ENCODE measurements at places on chromosomes 7 and 10.

- DNase-seq = peak; percentile 52
These were observed 43.3 kb downstream of the POLR1F start for GRCh38 chr7:19665399-19666008.

- peak; percentile 85 for DNase-seq
These were observed 34.5 kb upstream of the LYZL1 start for GRCh38 chr10:29254123-29255046.

DNA sequence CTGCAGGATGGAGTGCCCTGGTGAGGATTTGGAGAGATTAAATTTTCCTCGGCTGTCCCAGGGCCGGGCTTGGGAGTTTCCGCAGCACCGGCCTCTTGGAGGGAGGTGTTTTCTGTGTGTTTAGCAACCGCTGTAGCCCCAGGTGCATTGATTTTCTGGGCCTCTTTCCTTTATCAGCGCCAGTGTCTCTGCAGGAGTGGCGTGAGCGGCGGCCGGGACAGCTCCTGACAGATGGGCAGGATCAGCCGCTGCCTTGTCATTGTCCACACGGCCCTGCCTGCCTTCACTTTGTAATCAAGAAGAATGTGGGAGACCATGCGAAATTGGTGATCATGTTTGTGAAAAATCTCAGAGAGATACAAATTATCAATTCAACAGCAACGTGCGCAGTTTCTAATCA, 32.4 kb downstream of the NKX6-2 start:
- DNase-seq = no peak

DNA sequence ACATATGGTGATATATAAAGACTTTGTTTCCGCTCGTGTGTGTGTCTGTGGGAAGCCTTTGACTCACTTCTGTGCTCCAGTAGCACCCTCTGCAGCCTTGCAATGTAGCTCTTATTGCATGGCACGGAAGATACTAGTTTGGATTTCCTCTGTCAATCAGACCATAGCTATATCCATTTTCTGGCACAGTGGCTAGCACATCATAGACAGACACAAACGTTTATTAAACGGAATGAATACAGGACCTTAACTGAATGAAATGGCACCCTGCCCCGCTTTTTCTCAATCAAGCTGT, 124.0 kb upstream of the PTPN20 start:
- DNase-seq = peak; percentile 72

GRCh38 chr7:151412318-151412717, 2.5 kb upstream of the WDR86 start:
- DNase-seq = no peak

DNA sequence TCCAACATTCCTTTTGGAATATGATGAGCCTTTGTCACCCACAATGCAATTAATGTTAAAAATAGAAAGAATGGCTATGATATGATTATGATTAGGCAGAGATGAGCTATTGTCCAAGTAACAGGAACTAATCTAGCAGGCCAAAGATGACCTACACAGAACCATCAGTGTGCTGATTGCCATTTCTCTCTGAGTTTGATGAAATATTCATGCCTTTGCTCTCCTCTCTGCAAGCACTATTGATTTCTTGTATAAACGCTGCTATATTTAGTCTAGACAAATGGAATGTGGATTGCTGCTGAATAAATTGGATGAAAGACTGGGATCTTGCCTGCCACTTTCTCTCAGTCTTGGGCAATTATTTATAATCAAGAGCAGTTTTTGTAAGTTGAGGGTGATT, 85.4 kb downstream of the HDAC9 start:
- no peak for DNase-seq

- DNase-seq = no peak
These were observed 84.8 kb upstream of the NRP1 start for GRCh38 chr10:33419311-33419710.

GRCh38 chr10:18472977-18473376, 178.4 kb downstream of the NSUN6 start:
- DNase-seq = no peak

- DNase-seq = no peak
These were observed 75.8 kb downstream of the C1GALT1 start for GRCh38 chr7:7257899-7258692.

DNA sequence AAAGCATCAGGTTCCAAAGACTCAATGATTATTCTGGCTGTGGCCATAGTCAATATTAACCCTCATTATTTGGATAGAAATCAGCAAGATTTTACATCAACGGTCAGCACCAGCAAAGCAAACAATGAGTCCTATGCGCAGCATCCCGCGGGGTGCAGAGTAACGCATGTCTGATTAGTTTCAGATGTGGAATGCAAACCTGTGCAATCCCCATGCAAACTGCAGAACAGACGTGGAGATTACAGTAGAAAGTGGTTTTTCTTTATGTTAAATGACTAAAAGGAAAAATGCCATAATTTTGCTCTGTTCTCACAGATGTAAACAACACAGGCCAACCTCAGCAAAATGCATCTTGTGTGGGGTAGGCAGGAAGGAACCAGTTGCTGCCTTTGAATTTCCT, 258.1 kb upstream of the GRB10 start:
- no peak for DNase-seq

DNA sequence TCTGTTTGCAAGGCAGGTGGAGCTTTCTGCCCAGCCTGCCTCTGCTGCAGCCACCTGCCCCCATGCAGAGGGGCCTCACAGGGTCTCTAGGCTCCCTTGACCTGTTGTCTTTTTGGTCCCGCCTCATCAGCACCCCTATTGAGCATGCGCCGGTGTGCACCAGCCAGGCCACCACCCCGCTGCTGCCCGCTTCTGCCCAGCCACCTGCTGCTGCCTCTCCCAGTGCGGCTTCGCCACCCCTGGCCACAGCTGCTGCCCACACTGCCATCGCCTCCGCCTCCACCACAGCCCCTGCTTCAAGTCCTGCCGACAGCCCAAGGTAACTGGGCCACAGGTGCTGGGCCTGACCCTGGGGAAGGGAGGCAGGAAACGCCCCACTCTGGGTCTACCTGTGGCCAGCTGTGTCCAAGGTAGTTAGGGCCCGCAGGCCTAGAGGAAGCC, 38.1 kb downstream of the LDB3 start:
- no peak for DNase-seq

DNA sequence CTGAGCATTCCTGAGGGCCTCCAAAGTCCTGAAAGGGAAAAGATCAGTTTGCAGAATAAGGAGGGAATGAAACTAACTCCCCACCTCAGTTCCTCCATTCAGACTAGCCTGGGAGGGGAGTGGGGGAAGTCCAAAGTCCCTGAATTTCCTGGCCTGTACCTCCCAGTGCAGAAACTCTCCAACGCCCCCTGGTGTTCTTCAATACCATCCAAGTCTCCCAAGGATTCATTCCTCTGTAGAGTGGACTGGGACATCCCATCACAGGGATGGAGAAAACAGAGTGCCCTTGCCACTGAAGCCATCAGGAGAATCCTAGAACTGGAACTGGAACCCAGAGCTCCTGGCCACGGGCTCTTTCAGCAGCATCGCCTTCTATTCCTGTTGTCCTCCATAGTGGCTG, 1.6 kb upstream of the COL13A1 start:
- peak; percentile 38 for DNase-seq

GRCh38 chr7:39623047-39623731, at the start of gene RALA:
TSS of gene RALA (plus strand) at chr7:39623572. CDS start at chr7:39686668, 63,096 bp downstream.
- DNase-seq = peak; percentile 93

GRCh38 chr10:128072941-128073645, 53.1 kb downstream of the MKI67 start:
- no peak for DNase-seq

GRCh38 chr10:104492329-104492940, 138.8 kb downstream of the CFAP58 start:
- DNase-seq = no peak

DNA sequence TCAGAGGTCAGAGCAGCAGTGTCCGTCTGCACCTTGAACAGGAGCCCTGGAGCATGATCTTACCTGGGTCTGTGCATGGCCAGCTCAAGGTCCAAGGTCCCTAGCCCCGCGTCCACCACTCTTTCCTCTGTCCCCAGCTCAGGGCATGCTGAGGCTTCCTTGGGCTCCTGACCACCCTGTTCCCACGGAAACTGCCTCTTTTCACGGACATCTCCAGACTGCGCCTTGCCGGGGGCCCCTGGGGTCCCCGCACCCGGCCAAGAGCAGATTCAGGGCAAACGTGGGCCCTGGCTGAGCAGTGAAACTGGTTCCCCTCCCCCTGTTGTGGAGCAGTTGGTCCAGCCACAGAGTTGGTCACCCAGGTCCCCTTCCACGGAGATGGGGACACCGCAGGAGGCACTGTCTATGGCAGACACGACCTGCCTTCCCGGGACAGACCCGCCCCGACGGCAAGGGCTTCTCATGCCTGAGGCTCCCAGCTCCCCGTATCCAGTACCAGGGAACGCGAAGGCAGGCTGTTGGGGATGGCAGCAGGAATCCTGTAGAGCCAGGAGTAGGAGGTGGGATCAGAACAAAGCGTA, 217.4 kb upstream of the PPP2R2D start:
- DNase-seq = no peak

- no peak for DNase-seq
These were observed 82.1 kb upstream of the PDGFA start for GRCh38 chr7:601595-602340.

DNA sequence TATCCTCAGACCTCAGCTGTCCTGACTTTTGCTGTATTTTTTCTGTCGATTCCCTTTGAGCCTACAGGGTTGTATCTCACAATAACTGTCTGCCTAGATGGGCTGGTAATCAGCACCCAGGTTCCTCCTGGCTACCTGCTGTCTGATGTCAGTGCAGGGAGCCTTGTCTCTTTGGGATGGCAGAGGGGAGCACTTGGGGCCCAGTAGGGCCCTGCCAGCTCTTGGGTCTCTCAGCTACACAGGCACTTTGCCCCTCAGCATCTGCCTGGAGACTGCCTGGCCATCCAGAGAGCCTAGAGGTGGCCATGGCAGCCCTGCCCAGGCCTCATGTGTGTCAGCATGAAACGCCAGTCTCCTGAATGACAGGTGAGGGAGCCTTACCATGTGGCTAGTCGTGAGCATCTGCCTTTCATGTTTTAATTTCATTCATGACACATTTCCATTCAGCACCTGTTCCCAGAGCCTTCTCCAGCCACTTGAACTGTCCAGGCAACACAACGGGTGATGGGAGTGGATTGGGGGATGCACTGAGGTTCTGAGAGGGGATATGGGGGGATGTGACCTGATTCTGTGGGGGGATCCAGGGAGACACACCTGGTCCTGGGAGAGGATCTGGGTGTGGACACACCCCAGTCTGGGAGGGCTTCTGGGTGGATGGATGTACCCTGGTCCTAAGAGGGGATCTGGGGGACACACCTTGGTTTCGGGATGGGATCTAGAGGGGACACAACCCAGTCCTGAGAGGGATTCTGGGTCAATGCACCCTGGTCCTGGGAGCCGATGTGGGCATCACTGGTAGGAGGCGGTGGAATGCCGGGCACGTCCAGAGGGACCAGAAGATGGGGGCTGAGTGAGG, 21.9 kb downstream of the ADCY1 start:
- DNase-seq = no peak

DNA sequence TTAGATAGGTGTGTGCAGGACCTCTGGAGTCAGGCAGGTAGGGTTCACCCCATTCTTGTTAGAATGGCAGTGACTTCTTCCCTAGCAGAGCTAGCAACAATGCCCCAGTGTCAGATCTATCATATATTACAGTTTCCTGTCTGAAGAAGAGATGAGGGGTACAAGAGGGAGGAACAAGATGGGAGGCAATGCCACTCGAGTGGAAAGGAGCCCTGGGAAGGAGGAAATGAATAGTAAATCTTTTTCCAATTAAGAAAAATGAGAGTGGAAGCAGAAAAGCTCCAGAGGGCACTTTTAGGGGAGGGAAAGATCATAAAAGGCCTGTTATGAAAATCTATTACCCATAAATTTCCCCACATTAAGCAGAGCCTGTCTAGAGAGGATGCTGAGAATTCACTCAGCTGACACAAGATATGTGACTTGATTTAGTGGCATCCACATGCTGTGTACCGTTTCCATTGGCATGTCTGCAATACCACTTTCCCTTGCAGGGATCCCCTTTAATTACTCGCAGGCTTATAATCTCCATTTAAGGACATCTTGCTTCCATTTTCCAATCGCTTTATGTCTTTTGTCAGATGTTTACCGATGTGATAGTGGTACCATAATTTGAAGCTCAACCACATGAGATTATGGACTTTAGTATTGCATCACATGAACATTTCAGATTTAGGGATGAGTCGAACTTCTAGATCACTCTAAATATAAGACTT, 70.0 kb upstream of the AGBL3 start:
- DNase-seq = peak; percentile 67

GRCh38 chr7:29300026-29300480, 105.5 kb downstream of the CHN2 start:
- DNase-seq = no peak

DNA sequence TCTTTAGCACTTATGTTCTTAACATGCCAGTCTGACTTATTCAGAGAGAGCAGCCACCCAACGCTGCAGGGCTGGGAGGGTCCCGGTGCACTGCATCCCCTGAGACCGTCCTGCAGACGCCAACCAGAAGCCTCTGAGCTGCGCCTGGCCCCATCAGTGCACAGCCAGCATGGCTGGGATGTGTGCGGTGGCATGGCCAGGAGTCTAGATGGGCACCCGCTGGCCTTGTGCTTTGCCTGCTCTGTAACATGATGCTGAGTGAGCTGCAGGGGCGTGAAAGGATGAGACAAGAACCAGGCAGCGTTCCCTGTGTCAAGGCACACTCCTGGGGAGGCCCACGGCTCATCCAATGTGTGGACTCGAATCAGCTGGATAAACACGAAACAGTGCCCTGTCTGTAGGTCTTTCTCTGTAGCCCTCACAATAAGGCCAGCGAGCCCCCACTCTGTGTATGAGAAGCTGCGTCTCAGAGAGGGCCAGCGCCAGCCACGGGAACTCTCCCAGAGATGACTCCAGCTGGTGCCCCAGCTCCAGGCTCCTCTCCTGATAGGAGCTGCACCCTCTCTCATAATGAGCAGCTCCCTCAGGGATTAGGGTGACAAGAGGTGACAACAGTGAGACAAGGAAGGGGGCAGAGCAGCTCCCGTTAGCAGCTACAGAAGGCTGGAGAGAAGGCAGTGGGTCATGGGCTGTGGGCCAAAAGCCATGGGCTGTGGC, 96.8 kb downstream of the TNS3 start:
- DNase-seq = no peak

GRCh38 chr10:131215776-131216175, 95.7 kb downstream of the TCERG1L start:
- DNase-seq = no peak

Measured in amniotic epithelial cell (primary cell).